ENCODE measurements at places on chromosomes 7 and 10.
A peak's percentile ranks its signal among the peaks of the same experiment; 100 is the strongest.

GRCh38 chr10:110528224-110528996 is 30.7 kb downstream of the DUSP5 start:
- DNase-seq, result no peak

GRCh38 chr10:86723009-86723408 is 33.4 kb upstream of the BMPR1A start:
- no peak for DNase-seq

DNA sequence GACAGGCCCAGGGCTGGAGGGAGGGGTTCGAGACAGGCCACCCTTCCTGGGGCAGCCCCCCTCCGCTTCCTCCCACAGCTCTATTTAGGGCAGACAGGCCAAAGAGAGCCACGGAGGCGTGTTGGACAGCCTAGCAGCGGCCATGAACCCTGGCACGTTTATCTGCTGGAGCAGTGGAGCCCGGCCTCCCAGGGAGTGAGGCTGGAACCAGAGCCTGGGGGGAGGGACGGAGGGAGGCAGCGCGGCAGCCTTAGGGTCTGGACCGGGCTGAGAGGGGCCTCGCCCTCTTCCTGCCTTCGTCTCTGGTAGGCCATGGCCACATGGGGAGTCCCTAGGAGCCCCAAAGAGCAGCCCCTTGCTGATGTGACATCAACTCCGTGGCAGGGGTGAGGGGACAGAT is 17.1 kb downstream of the UNCX start:
- DNase-seq, result peak; percentile 37

DNA sequence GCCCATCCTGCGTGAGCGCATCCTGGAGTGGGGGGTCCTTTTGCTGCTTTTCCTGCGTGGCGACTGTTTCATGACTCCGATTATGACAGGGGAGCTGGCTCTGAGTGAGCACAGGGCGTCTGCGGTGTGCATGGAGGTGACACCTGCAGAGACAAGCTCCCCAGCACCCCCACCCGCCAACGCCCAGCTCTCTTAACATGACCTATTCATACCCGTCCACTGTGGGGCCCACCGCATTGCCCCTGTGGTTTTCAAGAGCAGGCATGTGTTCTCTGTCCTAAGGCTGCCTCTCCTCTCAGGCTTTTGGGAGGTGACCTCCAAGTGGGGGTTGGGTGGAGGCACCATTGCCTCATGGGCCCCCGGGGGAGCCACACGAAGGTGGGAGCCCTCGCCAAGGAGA is 500.7 kb downstream of the TCERG1L start:
- DNase-seq, result no peak

GRCh38 chr7:12643001-12643643 is 44.3 kb upstream of the ARL4A start:
- DNase-seq, result no peak

DNA sequence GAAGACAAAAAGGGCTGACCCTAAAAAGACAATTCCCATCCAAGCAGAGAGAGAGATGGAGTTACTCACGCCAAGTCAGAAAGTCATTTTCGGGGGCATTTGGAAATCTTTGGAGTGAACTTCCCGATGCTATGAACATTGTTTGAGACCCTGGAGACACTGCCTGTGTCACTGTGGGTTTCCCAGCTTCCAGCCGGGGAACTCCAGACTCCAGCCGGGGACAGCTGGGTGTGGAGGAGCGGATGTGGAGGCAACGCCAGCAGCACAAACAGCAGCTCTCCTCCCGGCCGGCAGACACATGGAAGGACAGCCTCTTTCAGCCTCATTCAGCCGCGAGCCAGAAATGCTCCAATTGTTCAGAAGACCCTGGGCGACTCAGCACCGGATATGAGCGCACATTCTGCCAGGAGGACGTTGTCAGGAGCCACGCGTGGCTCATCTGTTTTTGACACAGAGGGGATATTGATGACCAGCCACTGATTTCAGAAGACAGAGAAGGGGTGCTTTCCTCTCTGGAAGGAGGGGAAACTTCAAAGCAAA is 97.6 kb downstream of the PRPF18 start:
- DNase-seq, result no peak

DNA sequence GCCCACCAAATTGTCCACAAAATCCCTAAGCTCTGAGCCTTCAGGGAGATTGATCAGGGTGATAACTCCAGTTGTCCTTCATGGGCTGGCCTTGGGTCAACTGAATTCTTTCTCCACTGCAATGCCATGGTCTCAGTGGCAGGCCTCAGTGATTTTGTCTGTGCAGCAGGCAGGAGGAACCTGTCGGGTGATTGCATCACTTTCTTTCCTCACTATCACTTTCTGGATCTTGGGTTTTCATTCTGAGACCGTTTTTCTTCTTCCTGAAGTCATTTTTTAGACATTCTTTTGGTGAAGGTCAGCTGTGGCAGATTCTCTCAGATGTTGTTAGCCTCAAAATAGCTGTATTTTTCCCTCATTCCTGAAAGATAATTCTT is 28.8 kb upstream of the LCOR start:
- DNase-seq, result no peak

DNA sequence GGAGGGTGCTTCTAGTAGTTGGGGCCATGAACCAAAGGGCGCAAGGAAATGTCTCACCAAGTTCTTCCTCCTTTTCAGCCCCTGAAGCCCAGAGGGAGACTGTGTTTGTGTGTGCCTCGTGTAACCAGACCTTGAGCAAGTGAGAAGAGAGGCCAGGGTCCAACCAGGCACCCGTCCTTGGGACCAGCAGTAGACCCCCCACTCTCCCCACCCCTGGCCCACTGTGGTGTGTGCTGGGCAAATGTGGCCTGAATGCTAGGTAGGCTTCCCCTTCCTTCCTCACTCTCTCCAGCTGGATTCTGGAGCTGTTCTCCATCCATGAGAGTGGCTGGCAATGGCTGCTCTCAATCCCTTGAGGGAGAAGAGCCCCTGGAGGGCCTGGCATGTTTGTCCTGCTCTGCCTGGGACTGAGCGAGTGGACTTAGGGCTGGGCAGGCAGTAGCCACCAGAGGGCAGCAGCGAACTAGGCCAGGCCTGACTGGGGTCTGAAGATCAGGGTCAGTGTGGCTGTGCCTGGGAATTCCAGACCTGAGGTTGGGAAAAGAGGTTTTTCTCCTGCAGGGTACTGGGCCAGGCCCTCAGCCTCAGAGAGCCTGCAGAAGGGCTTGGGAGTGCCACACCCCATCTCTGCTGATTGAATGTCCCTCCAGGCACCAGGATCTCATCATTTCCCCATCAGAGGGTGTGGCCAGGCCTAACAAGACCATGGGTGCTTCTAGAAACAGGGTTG is 12.5 kb downstream of the SFRP5 start:
- DNase-seq, result peak; percentile 84

DNA sequence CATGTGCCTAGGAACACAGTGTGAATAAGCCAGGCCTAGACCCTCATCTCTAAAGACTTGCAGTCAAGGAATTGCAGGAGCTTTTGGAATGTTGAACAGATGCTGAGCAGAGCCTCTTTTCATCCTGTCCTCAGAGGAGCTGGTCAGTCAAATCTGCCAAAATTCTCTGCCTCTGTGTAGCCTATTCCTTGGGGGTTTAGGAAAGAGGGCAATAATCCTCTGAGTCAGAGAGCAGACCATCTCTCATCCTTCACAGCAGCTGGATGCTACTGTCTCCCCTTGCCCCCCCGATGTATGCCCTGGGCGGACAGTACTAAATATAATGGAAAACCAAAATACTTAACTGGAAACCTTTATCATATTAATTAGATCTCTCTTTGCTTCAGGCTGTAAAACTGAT is 52.6 kb downstream of the BICC1 start:
- no peak for DNase-seq

Data from left lung (tissue), 14 donors.